ENCODE measurements at places on chromosomes 16 and 17.

- DNase-seq, result no peak
Observed at GRCh38 chr17:57482657-57483056, 226.3 kb downstream of the MSI2 start.

- DNase-seq, result no peak
Observed at GRCh38 chr17:8176998-8177731, 985 bp upstream of the TMEM107 start.

- DNase-seq, result no peak
Observed at GRCh38 chr17:40481106-40481505, 20.3 kb downstream of the TNS4 start.

DNA sequence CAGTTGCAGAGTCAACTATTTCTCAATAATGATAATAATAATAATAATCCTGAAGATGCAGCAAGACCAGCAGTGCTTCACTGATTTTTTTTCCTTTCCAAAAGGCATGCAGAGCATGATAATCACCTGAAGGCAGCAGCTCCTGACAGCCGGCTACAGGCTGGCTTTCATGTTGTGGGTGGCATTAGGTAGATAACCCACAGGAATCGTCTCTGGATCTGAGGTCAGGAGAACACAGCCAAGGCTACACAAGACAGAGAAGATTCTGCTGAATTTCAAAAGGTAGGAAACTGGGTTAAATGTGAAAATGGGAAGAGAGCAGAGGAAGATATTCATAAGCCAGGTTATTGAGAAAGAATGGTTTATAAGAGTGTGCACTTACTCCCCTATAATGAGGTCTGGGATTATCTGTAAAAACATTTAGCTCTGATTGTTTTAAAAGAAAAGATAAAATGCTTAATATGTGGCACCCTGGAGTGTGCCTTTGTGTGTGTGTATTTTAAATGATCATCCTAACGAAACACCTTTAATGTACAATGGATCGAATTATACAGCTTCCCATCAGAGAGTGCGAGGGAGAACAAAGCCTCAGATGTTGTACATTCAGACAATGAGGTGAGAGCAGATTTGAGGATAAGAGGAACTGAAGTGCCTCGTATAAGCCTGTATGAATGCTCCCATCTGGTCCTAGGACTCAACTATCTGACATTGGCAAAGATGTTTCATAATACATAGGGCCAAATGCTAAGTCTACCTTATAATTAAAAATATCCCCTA, 273.1 kb downstream of the PHKB start:
- DNase-seq, result no peak

GRCh38 chr17:60825351-60825750, 147.7 kb downstream of the BCAS3 start:
- DNase-seq, result no peak

DNA sequence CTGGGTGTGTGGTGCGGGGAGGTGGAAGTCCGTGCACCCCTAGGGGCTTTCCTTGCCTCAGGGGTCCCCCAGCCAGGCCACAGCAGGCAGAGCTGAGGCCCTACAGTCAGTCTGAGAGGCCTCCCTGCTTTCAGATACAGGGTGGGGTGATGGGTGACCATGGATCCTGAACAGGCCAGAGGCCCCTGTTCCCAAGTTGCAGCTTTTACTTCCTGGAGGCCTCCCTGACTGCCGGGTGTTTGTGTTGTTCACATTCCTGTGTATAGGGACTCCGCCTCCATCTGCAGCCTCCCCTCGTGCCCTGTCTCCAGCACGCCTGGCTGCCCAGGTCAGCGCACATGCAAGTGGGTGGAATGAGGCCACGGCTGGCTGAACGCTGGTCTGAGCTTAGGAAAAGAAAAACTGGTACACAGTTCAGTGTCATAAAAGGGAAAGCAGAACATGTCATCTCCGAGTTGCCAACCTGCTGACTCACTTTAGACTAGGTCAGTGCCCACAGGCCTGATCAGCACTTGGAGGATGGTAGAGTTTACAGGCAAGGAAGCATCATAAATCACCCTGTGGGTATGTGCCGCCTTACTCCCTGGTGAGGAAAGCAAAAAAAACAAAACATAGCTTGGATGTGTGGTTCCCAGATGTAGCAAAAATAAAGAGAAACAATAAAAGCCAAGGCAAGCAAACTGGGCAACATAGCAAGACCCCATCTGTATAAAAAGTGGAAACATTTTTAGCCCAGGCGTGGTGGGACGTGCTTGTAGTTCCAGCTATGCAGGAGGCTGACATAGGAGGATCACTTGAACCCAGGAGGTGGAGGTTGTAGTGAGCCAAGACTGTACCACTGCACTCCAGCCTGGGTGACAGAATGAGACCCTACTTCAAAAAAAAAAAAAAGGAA, 6.2 kb upstream of the SLC7A6 start:
- no peak for DNase-seq

DNA sequence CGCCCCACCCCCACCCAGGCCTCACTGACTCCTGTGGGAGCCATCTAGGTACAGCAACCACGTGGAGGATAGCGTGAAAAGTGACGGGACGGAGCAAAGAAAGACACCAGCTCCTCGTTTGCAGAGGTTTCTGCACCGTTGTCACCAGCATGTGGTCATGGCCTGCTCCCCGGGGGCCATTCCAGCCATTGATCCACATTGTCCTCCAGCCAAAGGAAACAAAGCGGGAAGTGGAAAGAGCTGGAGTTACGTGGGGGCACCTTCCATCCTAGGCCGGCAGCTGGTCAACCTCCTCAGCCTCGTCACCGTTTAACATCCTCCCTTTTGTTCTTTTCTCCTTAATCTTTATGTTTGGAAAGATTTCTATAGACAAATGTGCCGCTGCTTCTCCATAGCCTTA, 153.7 kb downstream of the RPTOR start:
- DNase-seq, result no peak

DNA sequence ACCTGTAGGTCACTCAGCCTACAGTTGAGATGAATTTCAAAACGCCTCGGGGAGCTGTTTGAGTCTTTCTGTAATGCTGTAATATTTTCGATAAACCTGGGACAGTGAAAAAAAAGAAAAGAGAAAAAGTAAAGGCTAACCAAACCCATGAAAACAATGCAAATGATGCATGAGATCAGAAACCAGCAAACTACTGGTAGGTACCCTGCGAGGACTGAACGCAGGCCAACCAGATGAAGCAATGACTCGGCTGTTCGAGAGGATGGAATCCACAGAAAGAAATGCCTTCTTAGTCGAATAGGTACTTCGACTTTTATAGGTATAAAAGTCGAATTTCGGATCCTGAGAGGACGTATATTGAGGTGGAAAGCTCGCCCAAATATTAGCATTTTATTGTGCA, 509 bp upstream of the ATAD5 start:
- DNase-seq, result no peak

DNA sequence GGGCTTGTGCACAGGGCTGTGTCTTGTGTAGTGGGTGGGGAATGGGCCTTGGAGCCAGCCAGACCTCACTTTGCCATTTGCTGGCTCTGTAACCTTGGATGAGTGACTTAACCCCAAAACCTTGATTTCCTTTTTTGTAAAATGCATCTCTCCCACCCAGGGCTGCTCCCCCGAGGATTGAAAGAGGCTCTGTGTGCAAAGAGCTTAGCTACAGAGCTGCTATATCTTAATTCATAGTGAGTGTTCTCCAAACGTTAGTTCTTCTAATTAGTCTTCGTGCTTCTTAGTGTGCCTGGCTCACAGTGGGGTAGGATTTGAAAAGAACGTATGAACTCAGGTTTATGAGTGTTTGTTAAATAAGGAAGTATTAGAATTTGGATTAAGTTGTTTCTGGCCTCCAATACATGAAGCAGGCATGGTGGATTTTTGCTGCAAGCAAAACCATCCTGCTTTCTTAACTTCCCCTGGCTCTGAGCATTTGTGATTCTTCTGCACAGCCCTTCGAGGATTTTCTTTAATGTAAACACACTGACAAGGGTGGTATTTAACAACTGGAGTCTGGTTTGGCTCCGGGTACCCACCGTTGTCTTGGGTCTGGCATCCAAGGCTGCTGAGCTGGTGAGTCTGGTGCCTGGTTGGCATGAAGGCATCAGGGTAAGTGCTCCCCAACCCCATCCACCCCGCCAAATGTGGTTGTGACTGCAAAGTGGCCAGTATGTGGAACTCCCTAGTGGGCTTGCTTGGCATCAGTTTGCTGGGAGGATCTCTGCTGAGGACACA, 29.7 kb downstream of the KSR1 start:
- DNase-seq, result no peak

- DNase-seq, result no peak
Observed at GRCh38 chr17:50095626-50096037, 481 bp downstream of the PDK2 start.

- no peak for DNase-seq
Observed at GRCh38 chr17:58304750-58305486, 23.7 kb downstream of the TSPOAP1 start.

GRCh38 chr17:65455154-65455971, 106.1 kb downstream of the AXIN2 start:
- no peak for DNase-seq

- DNase-seq, result no peak
Observed at GRCh38 chr17:57562184-57562698, 182.9 kb downstream of the CCDC182 start.

- DNase-seq, result peak; percentile 85
Observed at GRCh38 chr16:50368410-50369132, at the start of gene BRD7. Gene BRD7 (minus strand): TSS chr16:50368988. CDS start chr16:50368774, 214 bp downstream.

DNA sequence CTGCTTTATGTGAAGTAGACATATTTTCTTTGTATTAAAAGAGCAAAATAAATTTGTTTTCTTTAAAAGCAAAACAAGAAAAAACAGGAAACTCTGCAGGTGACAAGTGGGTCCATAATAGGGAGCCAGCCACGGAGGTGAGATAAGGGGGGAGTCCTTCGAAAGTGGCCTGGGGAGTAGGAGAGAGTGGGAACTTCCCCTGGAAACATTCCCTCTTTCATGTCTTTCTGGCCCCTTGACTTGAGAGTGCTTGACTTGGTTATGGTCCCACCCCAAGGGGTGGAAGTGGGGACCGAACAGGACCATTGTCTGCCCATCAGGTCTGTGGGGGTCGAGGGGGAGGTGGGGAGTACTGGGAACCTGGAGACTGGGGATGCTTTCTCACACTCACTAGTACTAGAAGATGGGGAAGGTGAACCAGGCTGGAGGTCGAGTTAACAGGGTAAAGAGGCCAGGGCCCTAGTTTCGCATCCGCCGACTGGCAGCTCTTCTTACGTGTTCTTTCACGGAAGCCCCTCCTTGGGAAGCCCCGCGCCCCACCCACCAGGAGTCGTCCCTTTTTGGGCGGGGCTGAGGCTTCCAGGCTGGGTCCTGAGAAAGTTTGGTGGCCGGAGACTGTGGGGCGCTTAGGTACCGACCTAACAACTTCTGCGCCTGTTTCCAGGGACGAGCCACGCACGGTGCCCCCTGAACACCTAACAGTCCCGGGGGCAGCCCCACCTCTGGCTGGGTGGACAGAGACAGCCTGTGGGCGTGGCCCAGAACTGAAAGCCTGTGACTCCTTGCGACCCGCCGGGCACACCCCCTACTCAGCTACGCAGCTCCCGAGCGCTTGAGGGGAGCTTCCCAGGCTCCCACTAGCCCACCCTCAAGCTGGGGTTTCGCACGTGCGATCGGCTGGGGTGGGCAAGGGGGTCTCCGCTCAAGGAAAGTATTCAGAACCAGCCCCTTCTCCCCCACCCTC, 790 bp downstream of the TRADD start:
- peak; percentile 94 for DNase-seq

DNA sequence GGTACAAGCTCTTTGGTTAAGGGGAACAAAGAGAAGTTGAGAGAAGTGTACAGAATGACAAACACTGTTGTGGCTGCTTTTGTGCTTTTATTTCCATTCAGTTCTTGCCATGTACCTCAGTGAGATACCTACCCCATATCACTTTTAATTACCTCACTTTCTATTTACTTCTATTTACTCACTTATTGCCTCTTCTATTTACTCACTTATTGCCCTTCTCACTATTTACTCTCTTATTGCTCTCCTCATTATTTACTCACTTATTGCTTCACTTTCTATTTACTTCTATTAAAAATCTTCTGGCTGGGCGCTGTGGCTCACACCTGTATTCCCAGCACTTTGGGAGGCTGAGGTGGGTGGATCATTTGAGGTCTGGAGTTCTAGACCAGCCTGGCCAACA, 41.9 kb downstream of the MBTD1 start:
- DNase-seq, result no peak

DNA sequence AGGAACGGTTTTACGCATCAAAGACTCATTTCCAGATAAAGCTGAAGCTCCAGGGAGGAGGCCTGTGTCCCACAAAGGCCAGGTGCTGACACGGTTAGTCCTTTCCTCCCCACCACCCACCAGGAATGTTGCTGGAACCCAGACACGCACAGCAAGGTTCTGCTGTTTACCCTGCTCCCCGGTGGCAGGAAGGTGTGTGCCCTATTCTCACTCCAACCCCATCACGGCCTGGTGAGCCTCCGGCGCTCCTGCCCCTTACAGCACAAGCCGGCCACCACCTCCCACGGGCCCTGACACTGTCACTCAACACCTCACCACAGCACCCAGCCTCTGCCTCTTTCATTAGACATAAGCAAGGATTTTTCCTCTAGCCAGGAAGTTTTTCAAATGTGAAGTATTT, 47.8 kb downstream of the ANKRD11 start:
- DNase-seq, result no peak

DNA sequence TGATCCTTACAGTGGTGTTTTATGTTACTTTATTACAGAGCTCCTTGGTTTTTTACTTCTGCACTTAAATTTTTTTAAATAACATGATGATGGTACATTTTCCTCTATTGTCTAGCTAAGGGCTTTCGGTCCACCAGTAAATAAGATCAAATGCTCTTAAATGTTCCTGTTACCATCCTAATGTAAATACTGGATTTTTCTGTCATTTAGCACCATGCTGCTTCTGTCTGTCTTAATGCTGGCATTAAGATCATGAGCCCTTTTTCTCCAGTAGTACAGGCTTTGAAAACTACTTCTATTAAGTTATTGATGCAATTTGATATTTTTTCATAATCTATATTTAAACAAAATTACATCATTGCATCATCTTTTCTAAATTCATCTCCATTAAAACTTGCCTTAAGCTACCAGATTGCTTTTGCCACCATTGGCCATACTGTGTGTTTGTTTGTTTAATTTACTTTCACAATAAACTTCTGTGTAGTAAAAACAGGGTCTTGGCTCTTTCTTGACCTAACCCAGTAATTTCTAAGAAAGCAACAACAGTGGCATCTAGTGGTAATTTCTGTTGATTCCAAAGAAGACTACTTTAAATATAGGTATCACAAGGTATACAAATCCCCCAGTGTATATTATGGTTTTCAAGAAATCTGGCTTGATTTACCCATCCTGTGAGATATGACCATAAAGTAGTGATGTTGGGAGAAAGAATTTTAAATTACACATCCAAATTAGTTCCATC, 9.0 kb upstream of the PHAF1 start:
- no peak for DNase-seq

- no peak for DNase-seq
Observed at GRCh38 chr17:37744961-37745800, at the start of gene HNF1B. Gene HNF1B (minus strand): TSS chr17:37745059. CDS start chr17:37744884, 175 bp downstream.

- DNase-seq, result peak; percentile 86
Observed at GRCh38 chr16:78761427-78761826, 662.0 kb downstream of the WWOX start.

GRCh38 chr17:17348872-17349723, 45.9 kb downstream of the NT5M start:
- DNase-seq, result no peak
